Amniotic epithelial cell (primary cell): ENCODE measurements at places on chromosomes 4 and X.

- peak; percentile 8 for DNase-seq
Observed at GRCh38 chrX:122552286-122552800, 631.7 kb upstream of the GRIA3 start.

DNA sequence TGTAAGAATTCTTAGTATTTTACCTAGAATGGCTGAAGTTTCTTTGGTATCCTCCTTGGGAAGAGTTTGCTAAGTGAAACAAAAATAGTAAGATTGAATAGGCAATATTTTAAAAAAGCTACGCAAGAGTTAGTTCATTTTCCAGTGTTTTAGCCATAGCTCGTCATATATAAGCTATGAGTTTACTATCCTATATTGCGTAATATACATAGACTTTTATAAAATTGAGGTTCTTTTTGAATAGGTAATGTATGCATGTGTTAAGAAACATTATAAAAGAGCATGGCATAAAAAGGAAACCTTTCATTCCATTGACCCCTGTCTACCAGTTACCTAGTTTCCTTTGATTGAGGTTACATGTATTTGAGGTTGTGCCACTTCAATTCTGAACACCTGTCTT, 67.0 kb downstream of the DACH2 start:
- no peak for DNase-seq

DNA sequence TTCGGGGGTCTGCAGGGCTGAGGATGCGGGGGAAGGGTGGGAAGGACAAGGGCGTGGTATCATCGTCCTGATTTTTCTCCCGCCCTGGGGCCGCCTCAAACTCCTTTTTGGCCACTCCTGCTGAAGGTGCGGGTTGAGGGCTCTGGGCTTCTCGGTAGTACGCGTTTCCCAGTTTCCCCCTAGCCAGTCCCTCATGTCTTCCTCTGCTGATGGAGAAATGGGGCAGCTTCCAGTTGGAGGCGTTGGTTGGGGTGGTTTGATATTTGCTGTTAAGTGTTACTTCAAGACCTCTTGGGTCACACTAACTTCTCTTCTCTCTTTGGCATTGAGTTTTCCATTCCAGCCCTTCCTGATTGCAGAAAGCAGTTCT, 482 bp downstream of the GSTCD start:
- no peak for DNase-seq

DNA sequence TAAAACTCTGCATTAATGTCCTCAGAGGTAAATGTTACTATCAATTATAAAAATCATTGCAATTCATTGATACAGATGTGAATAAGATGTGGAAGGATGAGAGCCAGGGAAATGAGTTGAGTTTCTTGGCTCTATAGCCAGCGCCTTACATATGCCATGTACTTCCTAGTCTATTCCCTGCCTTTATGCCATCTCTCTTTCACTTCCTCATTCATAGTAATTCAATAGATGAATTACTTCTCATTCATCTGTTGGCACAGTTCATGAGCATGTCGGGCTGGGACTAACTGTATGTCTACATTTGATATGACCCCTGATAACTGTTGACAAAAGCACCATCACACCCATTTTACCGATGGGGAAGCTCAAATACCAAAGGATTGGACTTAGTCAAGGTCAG, 55.7 kb downstream of the LNX1 start:
- DNase-seq: no peak

- DNase-seq: no peak
Observed at GRCh38 chr4:95231681-95232080, 317.1 kb downstream of the UNC5C start.

DNA sequence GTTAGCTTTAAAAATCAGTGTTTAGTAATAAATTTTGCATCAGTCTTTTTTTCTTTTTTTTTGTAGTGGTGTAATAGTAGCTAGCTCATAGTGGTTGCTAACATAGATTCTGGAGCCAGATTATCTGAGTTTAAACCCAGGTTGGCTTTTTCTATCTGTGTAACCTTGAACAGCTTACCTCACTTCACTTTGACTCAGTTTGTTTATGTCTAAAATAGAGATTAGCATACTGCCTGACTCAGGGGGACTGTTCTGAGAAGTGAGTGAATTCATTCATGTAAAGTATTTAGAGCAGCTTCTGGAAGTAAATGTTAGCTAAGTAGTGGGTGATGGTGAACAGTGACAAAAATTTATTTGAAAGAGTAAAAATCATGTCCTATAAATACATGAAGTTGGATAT, 32.9 kb downstream of the CPEB2 start:
- DNase-seq: peak; percentile 93

DNA sequence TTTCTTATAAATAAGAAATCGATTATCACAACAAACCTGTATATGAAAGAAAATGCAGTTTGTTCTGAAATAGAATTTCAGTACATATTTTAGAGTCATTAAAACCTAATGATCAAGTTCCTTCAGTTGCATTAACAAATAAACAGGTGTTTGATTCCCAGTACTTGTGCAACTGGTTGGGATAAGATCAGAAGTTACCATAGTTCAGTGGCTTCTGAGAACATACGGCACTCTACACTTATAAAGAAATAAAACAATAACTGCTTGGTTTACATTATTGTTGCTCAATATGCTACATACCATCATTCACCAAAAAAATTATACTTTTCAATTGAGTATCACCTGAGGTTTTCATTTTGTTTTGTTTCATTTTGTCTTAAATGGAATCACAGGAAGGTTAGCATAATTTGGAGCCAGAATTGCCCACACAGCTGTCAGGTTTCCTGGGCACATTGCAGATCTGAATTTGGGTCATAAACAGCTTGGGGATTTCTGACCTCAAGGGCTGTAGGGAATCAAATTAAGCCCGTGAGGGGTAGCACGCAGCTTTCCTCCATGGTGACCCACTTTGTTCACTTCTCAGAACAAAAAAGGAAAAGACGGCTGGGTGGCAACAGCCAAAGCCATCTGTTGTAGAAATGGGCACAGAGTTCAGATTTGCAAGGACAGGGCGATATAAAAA, 14.9 kb upstream of the CCNG2 start:
- no peak for DNase-seq

- no peak for DNase-seq
Observed at GRCh38 chr4:29033703-29034102, 1686.5 kb upstream of the PCDH7 start.

GRCh38 chrX:114619874-114620273, 36.0 kb downstream of the HTR2C start:
- peak; percentile 0 for DNase-seq

- no peak for DNase-seq
Observed at GRCh38 chr4:187232196-187232595, 508.5 kb upstream of the FAT1 start.

DNA sequence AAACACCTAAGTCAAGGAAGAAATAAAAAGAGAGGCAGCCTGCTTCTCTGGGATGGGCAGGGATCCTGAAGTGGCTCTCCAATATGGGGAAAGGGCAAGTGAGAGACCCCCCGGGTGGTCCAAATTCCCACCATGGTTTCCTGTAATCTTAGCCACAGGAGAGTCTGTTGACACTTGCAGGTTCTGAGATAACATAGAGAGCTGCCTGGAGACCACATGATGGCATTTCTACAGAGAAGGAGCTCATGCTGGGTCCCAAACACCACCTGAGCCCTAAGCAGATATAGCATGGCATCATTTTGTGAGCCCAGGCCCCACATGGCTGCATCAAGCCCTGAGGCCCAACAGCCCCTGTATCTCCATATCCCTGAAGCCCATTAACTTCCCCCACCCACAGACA, 26.1 kb downstream of the PABPC1L2B start:
- DNase-seq: no peak

DNA sequence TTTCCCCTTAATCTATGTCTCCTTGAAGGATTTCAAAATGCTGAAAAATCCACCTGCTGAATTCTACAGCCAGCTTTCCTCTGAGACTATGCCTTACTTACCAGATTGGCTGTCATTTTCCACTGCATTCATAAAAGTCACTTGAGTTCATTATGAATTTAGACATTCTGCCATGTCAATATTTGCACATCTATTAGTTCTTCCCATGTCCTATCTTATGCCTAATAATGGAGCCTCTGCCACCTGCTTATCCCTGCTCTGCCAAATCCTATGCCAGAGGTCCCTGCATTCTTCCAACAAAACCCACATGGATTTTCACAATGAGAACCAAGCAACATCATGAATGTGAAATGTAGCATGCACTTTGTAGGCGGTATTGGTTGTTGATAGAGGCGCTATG, 42.6 kb downstream of the GASK1B start:
- DNase-seq: no peak

DNA sequence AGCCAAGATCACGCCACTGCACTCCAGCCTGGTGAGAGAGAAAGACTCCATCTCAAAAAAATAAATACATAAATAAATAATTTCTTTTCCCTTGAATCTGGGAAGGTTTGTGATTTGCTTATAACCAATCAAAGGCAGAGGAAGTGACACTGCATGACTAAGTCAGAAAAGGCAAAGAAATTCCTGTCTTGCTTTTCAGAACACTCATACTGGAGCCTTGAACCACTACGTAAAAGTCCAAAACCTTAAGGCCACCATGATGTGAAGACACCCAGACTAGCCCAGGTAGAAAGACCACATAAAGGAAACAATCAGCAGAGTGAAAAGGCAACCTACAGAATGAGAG, 36.6 kb downstream of the TMEM156 start:
- DNase-seq: peak; percentile 27
